ENCODE measurements at places on chromosomes 4 and X. TPM values are rescaled to one million over a fixed set of nuclear protein-coding genes. Genes with fewer than 3 reads are reported as not detected.

- DNase-seq = no peak
Observed at GRCh38 chrX:129655547-129656249, 942 bp upstream of the APLN start.

DNA sequence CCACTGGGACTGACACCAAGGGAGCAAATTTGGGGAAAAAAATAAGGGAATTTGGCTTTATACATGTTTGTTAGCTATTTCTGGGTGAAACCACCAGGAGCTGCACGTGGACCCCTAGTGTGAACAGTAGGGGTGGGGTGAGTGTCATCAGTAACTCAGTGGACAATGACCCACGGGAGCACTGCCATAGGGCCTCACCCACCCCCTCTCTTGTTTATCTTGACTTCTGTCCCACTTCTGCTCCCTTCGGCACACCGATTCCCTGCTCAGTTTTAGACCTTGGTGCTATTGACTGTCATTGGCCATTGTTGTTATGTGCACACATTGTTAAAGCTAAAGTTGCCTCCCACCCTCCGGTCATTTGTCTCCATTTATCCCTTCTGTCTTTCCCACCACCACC is 9.0 kb downstream of the ACOX3 start:
- DNase-seq = no peak

GRCh38 chrX:65644621-65645289 is 22.7 kb upstream of the MSN start:
- peak; percentile 87 for DNase-seq

Gene RTL5
- 3.6 TPM for total RNA-seq

Gene GAGE12J
- not detected for total RNA-seq

- DNase-seq = peak; percentile 82
Observed at GRCh38 chrX:49977319-49978090, 55.1 kb downstream of the CLCN5 start.

Gene CLIC2
- 3.8 TPM for total RNA-seq

DNA sequence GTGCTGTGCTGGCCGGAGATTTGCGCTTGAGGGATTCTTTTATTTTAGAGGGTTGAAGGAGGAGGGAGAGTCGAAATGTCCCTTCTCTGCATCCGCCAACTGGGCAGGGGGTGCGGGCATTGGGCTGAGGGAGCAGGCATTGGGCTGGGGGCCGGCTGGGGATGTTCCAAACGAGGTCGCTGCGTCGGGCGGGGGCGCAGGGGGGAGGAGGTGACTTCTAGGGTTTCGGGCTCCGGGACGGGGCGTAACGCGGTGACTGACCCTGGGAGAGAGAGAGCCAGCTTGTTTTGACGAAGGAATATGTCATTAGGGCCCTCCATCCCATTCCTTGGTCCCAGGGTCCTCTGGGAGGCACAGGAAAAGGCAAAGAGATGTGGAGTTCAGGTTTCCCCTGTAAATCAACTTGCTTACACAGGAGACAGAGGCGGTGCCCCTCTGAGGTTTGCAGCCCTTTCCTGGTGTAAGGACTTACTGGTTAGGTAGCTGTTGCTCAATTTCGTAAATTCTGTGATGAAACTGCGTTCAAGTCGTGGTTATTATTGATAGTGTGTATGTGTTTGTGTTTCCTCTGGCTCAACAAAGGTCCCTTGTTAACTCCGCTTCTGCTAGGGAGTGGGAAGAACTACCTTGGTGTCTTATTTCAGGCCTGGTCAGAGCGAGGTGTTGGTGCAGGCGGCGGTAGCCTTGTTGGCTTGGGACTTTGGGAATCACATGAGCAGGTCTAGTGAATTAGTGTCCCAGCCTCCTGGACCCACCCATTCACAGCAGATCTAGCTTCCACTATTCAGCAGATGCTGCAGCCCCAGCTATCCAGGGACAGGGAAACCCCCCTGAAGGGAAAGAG is 716 bp downstream of the FHIP1A start:
- DNase-seq = no peak

- DNase-seq = no peak
Observed at GRCh38 chrX:96424007-96424406, 260.6 kb upstream of the DIAPH2 start.

- DNase-seq = peak; percentile 50
Observed at GRCh38 chrX:129823115-129823514, 20.6 kb downstream of the ZDHHC9 start.

DNA sequence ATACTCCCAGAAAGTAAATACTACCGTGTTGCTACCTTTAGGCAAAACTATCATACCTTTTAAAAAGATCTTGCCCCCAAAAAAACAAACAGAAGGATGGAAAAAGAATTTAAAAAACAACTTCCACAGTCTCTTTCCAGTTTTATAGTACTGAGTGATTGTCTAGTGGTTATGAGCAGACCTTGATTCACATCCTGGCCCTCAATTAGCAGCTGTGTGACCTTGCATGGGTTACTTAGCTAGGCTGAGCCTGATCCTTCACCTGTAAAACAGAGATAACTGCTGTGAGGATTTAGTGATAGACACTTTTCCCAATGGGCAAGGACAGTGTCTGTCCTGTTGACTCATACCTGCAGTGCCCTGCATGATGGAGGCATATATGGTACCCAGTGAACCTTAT is 49.0 kb downstream of the SMAD1 start:
- no peak for DNase-seq

GRCh38 chr4:110636171-110636679 is 13.3 kb upstream of the PITX2 start:
- no peak for DNase-seq

GRCh38 chrX:19742826-19743225 is 144.6 kb downstream of the SH3KBP1 start:
- DNase-seq = no peak

Gene HDAC6
- 78.6 TPM for total RNA-seq

DNA sequence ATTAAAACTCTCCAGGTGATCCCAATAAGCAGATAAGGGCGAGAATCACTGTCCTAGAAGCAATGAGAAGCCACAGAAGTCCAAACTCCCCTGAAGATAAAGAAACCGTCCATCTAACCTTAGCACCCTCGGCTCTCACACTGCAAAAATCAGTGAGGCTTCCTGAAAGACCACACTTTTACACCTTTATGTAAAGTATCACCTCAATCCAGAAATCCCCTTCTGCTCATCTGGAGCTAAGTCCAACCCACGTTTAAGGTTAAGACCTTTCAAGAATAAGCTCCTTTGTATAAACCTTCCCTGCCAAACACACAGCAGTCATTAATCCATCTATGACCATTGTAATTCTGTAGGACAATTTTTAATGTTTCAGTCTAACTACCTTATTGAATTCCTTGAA is 41.7 kb downstream of the LIN54 start:
- DNase-seq = no peak

DNA sequence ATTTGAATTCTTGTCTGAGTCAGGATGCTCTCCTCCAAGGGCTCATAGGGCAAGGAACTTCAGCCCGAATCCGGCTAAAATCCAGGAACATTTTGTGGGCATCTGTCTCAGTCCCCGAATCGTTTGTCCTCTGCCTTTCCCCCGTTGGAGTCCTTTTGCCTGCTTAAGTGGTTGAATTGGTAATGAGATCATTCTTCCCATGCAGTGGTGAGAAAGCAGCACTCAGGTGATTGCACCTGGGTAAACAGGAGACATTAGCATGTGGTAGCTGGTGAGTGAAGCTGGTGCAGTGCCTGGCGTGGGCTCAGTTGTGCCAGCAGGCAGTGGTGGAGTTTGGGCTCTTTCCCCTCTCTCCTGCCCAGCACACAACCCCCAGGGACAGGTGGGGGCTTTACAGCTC is 61.9 kb upstream of the MTM1 start:
- DNase-seq = no peak

Gene XAGE1A
- not detected for total RNA-seq

DNA sequence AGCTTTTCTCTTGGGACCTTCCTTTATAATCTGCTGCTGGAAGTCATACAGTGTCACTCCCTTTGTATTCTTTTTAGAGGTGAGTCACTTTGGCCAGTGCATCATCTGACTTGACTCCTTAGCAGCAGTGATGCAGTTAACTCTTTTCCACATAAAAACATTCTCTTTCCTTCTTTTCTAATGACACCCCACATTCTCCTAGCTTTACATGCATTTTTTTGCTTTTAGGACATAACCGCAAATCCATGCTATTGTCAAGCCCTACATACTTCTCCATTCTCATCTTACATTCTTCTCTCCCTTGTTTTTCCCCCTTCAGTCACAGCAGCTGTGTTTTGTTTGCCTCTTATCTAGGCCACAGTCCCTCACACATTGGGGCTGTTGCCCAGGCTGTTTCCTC is 55.1 kb downstream of the ZNF330 start:
- no peak for DNase-seq

GRCh38 chr4:83890816-83891215 is 354.9 kb downstream of the GPAT3 start:
- no peak for DNase-seq

Gene GAR1
- total RNA-seq = 3.9 TPM

GRCh38 chr4:177235026-177235425 is 74.6 kb upstream of the NEIL3 start:
- DNase-seq = no peak

Gene RPL36A
- 2,963 TPM for total RNA-seq

DNA sequence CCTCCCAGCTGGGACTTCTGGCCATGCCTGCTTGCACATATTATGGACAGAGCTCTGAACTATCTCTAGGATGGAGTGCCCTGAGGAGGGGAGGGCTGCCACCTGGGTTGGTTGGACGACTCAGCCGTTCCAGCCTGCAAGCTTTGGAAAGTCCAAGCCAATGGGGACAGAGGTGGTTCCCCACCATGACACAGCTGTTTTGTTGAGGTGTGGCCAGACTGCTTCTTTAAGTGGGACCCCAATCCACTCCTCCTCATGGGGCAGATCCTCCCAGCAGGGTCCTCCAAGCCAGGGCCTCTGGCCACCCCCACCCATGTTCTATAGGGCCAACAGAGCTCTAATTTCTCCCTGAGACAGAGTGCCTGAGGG is 22.7 kb downstream of the F8A3 start:
- no peak for DNase-seq

- no peak for DNase-seq
Observed at GRCh38 chr4:158850371-158850770, 81.5 kb downstream of the FNIP2 start.

DNA sequence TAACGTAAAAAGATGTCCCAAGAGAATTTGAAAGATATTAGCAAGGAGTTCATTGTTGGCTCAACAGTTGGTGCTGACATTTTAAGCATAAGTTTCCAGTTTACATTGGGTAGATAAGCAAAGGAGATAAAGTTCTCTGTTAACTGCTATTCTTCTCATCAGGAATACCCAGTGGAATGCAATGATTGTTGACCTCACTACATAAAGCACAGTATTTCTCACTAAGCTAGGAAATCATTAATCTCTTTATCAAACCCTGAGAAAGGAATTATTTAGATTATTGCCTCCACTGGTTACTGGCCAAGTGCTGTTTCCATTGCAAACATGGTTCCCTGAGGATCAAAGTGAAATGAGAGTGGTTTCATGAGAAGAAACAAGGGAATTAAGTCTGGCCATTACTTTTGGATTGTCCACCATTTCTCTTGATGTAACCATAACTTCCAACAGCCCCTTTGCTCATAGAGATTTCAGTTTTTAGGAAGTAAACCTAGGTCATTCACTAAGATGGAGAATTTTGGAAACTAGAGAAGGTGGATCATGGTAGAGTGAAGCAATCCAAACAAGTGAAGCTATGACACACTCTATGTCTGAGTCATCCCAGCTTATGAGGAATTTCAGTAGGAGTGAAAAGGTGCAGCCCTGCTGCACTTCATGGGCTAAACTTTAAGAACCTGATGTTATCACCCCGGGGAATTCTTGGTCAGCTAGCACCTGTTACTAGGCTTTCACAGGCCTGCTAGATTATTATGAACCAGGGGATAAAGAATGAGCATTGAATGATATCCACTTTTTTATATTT is 163.4 kb downstream of the AREG start:
- DNase-seq = no peak

GRCh38 chr4:8359193-8359592 is 81.3 kb downstream of the ACOX3 start:
- DNase-seq = no peak

DNA sequence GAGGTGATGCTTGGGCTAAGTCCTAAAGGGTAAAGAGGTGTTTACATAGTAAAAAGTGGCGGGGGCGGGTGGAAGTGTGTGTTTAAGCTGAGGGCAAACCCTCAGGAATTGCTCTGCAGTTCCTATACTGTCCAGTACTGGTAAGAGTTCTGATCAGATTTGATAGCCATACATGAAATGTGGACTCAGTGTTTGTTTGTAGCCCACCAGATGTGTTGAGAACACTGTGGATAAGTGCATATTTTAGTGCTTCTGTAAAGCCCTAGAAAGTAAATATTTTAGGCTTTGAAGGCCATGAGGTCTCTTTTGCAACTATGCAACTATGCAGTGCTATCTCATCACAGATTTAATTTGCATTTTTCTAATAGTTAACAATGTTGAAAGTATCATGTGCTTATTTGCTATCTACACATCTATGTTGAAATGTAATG is 80.7 kb upstream of the EOLA2 start:
- no peak for DNase-seq

DNA sequence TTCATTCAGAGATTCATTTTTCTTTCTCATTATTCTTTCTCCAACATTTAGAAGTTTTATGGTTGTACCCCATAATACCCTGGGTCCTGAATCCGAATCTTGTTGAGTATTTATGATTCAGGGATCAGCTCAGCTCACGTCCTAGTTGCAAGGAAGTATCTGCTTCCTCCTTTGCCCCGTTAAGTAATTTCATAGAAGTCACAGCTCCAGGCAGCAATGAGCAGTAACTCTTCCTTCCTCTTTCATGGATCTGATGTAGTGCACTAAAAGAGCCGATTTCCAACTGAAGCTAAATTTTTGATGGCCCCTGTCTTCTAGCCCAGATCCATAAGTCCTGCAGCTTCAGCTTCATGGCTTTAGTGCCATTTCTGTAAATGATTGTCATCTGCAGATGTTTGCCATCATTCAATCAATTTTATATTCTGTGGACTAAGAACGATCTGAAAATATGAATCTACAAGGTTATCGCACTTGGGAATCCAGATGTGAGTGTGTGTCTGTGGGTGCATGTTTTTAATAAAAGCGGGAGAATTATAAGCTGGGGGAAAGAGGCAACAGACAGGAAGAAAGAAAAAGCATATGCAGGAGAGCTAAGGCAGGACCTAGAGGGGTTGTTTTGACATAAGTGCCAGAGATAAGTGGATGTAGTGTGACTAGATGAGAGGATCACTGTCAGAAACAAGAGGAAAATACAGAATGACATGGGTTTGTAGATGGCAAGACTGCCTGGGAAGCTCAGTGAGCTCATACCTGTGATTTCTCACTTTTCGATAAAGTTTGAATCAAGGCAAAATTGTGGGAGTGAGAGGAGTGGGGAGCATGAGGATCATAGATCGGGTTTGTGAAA is 17.5 kb downstream of the VEGFD start:
- DNase-seq = no peak

DNA sequence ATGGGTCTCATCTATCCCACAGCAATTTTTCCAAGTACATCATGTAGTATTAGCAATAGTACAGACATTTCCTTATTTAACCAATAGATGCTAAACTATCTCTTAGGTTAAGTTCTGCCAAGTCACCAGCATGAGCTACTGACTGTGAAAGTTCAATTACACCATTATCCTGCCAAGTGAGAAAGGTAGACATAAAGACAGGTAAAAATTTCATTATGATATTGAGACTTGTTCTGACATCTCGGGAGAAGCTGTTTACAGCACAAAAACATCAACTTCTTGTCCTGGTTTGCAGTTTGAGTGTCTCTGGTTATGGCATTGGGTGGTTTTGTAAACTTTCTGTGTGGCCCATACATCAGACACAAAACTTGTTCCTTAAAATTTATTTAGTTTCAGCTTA is 622.4 kb upstream of the PCDH10 start:
- no peak for DNase-seq

Gene OPRPN
- total RNA-seq = not detected

Gene SPANXD
- not detected for total RNA-seq

Gene SERTM2
- 0.49 TPM for total RNA-seq

All from muscle of leg (tissue), 16 donors.